Esophagus muscularis mucosa (tissue), 4 donors: ENCODE measurements at places on chromosomes 7 and 10.

DNA sequence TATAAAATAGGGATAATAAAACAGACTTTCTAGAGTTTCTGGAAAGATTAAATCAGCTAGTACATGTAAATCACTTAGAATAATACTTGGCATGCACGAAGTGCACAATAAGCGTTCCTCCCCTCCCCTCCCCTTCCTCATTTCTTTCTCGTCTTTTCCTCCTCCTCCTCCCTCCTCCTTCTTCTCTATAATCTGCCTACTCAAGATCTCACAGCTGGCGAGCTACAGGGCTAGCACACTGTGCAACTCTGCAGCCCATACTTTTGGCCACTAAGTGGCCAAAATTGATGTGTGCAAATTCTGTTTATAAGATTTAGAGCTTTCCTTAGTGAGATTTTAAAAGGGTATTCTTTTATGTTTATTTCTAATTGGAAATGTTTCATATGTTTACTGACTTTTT lies 565.3 kb downstream of the PHTF2 start:
- no peaks in the 10 kb centered on the region for H3K27me3 ChIP-seq
- no peaks in the 10 kb centered on the region for H3K36me3 ChIP-seq
- no peak overlapping the region for H3K4me3 ChIP-seq
- H3K27ac ChIP-seq, result no peak overlapping the region
- DNase-seq, result no peak
- no peaks in the 10 kb centered on the region for H3K4me1 ChIP-seq

- DNase-seq, result no peak
- no peaks in the 10 kb centered on the region for H3K4me1 ChIP-seq
- no peaks in the 10 kb centered on the region for H3K36me3 ChIP-seq
- no peaks in the 10 kb centered on the region for H3K27me3 ChIP-seq
- no peak overlapping the region for H3K27ac ChIP-seq
- H3K4me3 ChIP-seq, result no peak overlapping the region
These were observed 32.0 kb upstream of the STRIP2 start for GRCh38 chr7:129401967-129402860.

DNA sequence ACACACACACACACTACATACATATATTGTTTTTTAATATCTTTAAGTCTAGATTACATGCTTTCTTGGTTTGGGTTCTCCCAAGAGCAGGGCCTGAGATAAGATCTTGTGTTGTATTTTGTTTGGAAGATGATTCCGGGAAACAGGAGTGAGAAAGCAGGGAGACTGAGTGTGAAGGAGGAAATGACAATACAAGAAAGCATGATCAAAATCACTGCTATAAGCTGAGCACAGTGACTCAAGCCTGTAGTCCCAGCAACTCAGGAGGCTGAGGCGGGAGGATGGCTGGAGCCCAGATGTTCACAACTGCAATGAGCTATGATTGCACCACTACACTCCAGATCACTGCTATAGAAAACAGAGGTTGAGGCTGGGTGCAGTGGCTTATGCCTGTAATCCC lies 267.6 kb downstream of the SKIDA1 start:
- H3K4me1 ChIP-seq, result no peaks in the 10 kb centered on the region
- H3K4me3 ChIP-seq, result no peak overlapping the region

DNA sequence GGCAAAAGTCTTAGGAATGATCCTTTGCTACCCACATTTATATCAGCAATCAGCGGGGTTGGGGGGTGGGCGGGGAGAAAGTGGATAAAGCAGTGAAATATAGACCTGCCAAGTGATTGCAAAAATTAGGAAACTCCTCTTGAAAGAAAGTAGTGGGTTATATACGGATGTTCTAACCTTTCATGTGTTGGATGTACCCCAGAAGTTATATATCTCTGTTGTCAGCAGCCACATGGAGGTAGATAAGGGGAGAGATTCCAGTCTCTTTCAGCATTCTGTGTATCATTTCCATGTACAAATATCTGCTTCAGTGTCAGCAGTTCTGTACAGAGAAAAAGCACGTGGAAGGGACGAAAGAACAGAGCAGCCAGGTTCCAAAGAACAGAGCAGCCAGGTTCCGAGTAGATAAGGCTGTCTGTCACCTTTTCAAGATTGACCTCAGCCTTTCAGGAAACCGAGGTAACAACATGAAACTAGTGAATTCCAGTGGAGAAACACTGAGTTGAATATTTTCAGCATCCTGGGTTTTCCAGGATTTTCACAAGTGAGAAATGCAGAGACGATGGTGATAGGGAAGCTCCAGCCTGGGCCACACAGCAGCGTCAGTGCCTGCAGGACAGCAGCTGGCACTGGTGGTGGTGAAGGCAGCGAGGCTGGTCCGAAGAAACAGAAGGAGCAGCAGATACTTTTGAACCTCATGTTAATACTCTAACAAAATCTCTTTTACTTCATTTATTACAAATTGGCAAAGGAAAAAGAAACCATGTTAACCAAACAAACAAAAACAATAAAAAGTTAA lies 212.3 kb downstream of the C7orf25 start:
- H3K4me3 ChIP-seq, result no peak overlapping the region
- H3K4me1 ChIP-seq, result peaks cover 58% of the 10 kb centered on the region
- H3K27ac ChIP-seq, result peak overlapping the region; percentile 16
- no peaks in the 10 kb centered on the region for H3K36me3 ChIP-seq
- H3K27me3 ChIP-seq, result no peaks in the 10 kb centered on the region

DNA sequence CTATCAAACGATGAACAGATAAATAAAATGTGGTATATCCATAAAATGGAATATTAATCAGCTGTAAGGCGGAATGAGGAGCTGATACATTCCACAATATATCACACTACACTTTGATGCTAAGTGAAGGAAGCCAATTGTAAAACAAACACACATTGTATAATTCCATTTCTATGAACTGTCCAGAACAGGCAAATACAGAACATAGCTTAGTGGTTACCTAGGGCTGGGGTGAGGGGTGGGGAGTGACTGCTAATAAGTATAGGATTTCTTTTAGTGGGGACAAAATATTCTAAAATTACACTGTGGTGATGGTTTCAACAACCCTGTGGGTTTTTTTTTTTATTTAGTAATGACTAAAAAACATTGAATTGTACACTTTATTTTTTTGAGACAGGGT lies 82.1 kb upstream of the SLC26A5 start:
- H3K4me3 ChIP-seq, result no peak overlapping the region
- no peak for DNase-seq
- no peaks in the 10 kb centered on the region for H3K27me3 ChIP-seq
- no peaks in the 10 kb centered on the region for H3K4me1 ChIP-seq
- no peaks in the 10 kb centered on the region for H3K36me3 ChIP-seq

DNA sequence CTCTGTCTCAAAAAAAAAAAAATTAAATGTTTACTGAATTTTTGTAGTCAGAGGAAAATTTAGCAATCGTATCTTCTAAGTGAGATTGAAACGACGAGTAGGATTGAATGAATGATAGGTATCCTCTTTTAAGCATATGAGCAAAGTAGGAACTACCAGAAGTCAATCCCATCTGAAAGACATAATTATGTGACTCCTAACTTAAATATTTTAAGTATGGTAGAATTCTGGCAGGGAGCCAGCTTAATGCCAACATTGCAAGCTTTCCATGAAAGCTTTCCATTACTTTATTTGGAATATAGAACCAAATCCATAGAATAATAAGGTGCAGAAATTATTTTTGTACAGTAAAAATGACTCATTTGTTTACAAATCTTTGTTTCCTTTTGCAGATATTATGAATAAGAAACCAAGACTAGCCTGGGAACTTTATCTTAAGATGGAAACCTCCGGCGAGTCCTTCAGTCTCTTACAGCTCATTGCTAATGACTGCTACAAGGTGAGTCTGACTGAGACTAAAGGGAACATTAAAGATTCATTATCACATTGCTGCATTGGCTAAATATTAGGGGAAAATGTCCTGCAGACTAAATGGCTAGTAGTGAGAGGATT lies 50.2 kb upstream of the UBN2 start:
- no peaks in the 10 kb centered on the region for H3K27me3 ChIP-seq
- peaks cover 40% of the 10 kb centered on the region for H3K36me3 ChIP-seq
- H3K4me3 ChIP-seq, result no peak overlapping the region
- no peak overlapping the region for H3K27ac ChIP-seq
- no peak for DNase-seq
- H3K4me1 ChIP-seq, result no peaks in the 10 kb centered on the region

GRCh38 chr10:29563420-29564035 lies 71.2 kb downstream of the SVIL start:
- no peak overlapping the region for H3K4me3 ChIP-seq
- no peak for DNase-seq
- H3K4me1 ChIP-seq, result peaks cover 10% of the 10 kb centered on the region

- DNase-seq, result no peak
- H3K4me3 ChIP-seq, result no peak overlapping the region
- peaks cover 56% of the 10 kb centered on the region for H3K36me3 ChIP-seq
- H3K27ac ChIP-seq, result no peak overlapping the region
- no peaks in the 10 kb centered on the region for H3K27me3 ChIP-seq
These were observed 54.4 kb downstream of the ARMH3 start for GRCh38 chr10:102001435-102002068.

DNA sequence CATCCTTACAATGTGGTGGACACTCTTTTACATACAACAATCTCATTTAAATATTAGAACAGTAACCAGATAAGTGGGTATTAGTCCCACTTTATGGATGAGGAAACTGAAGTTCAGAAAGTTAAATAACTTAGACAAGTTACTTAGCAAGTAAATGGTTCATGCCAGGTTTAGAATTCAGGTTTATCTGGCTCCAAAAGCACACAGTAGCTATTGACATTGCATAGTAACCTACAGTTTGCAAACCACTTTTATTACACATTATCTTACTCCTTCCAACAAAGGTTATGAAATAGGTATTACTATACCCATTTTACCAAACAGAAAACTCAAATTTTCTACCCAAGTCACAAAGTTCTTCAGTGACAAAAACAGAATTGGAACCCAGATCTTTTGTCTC lies 19.7 kb upstream of the NKX2-3 start:
- H3K36me3 ChIP-seq, result no peaks in the 10 kb centered on the region
- peaks cover 65% of the 10 kb centered on the region for H3K27me3 ChIP-seq
- H3K4me3 ChIP-seq, result no peak overlapping the region
- H3K27ac ChIP-seq, result no peak overlapping the region
- DNase-seq, result no peak
- H3K4me1 ChIP-seq, result no peaks in the 10 kb centered on the region

DNA sequence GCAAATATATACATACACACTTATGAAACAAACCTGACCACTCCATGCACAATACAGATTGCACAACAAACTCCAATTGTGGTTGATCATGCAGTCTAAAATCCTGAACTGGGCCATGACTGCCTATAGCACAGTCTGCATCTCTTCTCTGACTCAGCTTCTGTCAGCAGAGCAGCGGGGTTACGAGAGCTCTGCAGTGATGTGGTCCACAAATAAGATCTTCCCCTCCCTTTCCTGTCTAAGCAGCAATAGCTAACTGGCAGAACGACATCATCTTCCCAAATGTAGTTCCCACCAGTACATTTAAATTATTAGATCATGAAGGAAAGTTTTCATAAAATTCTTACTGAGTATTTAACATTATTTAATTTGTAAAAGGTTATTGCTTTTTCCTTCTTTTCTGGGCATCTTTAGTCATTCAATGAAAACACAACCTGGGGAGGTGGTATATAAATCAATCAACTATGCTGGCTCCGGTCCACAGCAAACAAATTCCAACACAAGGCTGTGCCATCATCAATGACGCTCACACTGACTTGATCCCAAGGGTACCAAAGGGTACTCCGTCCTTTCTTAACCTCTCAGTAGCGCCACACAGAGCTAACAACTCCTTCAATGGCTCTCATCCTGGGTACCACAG lies 17.1 kb downstream of the ARHGAP21 start:
- H3K27ac ChIP-seq, result no peak overlapping the region
- H3K36me3 ChIP-seq, result no peaks in the 10 kb centered on the region
- H3K4me1 ChIP-seq, result peaks cover 44% of the 10 kb centered on the region

- DNase-seq, result no peak
- no peak overlapping the region for H3K4me3 ChIP-seq
- no peaks in the 10 kb centered on the region for H3K27me3 ChIP-seq
- H3K4me1 ChIP-seq, result peaks cover 11% of the 10 kb centered on the region
These were observed 30.0 kb downstream of the DUSP5 start for GRCh38 chr10:110527731-110528171.

DNA sequence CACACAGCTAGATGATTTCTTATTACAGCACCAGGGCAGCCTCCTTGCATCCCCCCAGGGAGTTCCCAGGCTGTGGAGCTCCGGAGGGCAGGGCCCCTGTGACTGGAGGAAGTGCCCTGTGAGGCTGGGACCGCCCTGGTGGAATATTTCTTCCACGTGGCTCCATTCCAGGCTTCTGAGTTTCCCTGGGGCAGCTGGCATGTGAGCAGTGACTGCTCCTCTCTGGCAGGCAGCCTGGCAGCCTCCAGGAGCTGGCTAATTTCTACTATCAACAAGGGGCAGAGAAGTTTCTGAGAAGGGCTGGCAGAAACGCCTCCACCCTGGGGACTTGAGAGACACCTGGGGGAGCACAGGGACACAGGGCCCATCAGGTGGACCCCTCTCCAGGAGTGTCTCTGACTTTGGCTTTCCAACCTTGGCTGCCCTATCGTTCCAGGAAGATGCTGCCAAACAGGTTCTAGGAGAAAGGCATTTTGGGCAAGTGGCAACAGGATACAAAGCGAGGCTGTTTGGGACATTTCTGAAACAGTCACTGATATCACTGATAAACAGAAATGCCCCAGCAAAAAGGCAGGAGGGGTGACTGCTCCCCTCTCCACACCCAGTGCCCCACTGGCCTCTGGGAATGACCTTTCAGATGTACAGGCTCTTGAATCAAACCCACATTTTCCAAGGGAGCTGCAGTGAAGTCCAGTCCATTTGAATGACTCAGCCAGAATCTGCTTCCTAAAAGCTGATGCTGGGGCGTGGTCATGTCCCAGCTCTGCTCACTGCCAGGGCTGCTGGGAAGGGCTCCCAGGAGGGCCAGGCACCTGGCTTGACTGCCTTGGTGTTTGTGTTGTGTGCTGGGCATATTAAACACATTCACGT lies 16.1 kb downstream of the MYOF start:
- peak; percentile 94 for DNase-seq
- no peaks in the 10 kb centered on the region for H3K27me3 ChIP-seq
- no peaks in the 10 kb centered on the region for H3K36me3 ChIP-seq
- peak overlapping the region; percentile 87 for H3K27ac ChIP-seq
- H3K4me1 ChIP-seq, result peaks cover 95% of the 10 kb centered on the region
- H3K4me3 ChIP-seq, result peak overlapping the region; percentile 34

DNA sequence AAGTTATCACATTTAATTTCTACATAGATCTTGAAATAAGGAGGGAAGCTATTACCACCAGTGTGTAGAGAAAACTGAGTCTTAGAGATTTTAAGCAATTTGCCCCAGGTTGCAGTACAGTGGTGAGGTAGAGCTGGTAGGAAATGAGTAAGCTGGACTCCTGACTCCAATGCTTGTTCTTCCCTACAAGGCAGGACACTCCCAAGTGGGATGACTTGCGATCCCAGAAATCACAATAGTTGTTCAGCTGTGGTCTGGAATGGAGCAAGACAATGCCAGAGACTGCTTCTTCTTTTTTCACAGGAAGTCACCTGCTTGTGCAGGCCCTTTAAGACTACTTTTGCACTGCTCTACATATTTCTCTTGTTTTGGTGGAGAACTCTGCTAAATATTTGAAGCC lies 327.2 kb upstream of the BMPER start:
- H3K27ac ChIP-seq, result no peak overlapping the region
- DNase-seq, result no peak
- H3K4me3 ChIP-seq, result no peak overlapping the region
- H3K4me1 ChIP-seq, result no peaks in the 10 kb centered on the region
